ENCODE measurements at places on chromosomes 5 and 9.

DNA sequence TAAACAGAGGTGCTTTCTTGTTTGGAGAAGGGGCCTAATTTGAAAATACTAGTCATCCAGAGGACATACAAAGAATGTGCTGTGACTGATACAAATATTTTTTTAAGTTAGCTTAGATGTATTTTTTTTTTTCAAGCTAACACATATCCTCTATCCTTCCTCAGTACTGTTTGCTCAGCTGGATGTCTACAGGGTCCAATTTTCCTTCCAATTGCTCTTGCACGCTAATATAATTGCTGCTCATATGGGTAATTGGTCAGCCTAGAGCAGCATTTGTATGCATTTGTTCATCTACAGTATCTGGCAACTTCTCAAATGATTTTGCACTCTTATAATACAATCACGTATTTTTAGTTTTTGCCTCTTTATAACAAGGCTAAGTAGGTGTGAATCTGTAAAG, 84.7 kb downstream of the ZDHHC21 start:
- DNase-seq, result no peak

- no peak for DNase-seq
Measured at GRCh38 chr5:58628626-58629025, 45.8 kb downstream of the RAB3C start.

- DNase-seq, result no peak
Measured at GRCh38 chr9:108528231-108528630, 327.6 kb downstream of the ACTL7B start.

DNA sequence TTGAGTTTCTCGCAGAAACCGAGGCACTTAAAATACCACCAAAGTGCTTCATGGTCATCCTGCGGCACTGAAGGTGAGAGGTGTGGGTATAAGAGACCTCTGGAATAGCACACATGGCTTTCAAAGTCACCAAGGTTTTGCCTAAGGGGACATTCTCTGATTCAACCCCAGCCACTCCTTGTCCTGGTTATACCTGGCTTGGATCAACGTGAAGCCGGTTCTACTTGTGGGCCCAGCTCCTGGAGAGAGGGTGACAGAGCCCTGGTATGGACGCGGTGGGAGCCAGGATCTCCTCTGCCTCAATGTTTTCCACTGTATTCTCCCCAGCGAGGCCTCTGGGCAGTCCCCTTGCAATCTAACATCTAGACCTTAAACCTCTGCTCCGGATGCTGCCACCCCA, 132.0 kb downstream of the FSTL4 start:
- DNase-seq, result peak; percentile 30

Measured in activated CD8-positive, alpha-beta memory T cell treated with anti-CD3 and anti-CD28 coated beads, Interleukin-2, amount 10 ng/mL, durations not matched to agents 7 days and 5 days (primary cell).